ENCODE measurements at places on chromosomes 4 and X. TPM values are rescaled to one million over a fixed set of nuclear protein-coding genes. Genes with fewer than 3 reads are reported as not detected.

GRCh38 chr4:54548098-54548620, 109.6 kb upstream of the KIT start:
- no peak for DNase-seq

GRCh38 chr4:30028826-30029225, 691.3 kb upstream of the PCDH7 start:
- no peak for DNase-seq

- no peak for DNase-seq
Observed at GRCh38 chr4:100790836-100791615, 273.2 kb upstream of the EMCN start.

DNA sequence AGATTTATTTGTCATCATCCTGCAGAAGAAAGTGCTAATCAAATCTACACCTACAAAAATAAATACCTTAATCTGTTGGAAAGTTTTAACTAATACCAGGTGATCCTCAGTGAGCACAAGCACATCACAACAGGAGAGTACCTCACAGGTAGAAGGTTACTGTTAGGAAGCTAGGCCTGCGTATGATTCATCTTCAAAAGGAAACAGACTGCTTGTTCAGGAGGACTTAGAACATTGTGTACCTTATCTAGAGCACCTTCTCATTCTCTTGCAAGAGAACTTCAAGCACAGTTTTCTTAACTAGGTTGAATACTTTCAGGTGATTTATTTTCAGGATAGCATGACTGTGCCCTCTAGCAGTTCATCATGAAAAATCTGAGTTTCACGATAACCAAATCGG, 54.2 kb downstream of the MND1 start:
- no peak for DNase-seq

DNA sequence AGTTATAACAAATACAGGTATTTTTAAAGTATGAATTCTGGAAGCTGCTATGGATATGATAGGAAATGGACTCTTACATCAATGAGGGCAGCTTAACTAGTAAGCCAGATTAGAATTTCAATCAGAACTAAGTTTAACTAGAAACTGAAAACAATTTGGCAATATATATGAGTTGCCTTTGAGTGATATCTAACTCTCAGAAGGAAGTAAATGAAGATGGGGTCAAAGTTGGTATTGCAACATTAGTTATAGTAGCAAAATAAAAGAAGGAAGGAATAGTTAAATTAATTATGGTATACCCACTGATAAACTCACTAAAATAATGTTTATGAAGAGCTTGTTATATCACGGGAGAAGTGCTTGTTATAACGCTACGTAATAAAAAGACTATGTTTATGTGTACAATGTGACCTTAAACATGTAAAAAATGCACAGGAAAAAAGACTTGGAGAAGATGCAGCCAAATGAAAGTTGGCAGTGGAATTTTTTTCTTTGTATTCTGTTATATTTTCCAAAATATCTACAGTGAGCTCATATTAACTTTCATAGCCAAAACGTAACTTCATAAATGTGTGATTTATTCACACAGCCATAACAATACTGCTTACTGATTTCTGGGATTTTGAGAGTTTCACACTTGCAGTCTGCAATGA, 34.5 kb downstream of the PHKA2 start:
- no peak for DNase-seq

DNA sequence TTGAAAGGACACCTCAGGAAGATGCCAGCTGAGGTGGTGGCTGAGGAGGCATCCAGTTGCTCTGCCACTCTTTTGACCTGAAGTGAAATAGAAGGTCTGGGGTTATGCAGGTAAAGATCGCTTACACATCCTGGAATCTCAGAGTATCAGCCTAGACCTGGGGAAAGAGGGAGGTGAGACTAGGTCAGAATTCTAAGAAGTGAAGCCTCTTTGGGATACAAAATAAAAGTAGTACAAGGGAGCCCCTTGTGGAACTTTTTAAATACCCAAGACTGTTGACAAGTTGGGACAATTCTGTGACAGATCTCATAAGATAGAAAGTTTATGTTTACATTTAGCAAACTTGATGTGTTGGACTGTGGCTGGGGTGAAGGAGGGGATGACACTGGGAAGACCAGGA, 263.1 kb downstream of the SPRY1 start:
- DNase-seq = no peak

- DNase-seq = no peak
Observed at GRCh38 chr4:121462660-121463261, 81.9 kb upstream of the QRFPR start.

- DNase-seq = no peak
Observed at GRCh38 chr4:155430895-155431795, 54.4 kb upstream of the MAP9 start.

GRCh38 chr4:43330288-43330687, 437.8 kb downstream of the GRXCR1 start:
- no peak for DNase-seq

DNA sequence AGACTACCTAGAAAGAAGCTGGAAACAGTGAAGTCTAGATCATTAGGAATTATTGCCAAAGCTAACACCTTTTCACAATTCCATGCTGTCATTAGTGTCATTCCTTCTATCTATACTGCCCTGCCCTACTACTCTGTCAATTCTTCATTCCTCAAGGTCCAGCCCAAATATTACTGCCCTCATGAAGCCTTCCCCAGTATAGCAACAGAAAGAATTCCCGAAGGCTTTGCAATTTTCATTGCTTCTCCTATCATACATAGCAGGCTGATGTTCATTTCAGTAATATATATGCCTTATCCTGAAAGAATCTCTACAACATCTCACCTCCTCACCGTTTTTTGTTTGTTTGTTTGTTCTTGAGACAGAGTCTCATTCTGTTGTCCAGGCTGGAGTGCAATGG, 63.9 kb downstream of the APBB2 start:
- no peak for DNase-seq

DNA sequence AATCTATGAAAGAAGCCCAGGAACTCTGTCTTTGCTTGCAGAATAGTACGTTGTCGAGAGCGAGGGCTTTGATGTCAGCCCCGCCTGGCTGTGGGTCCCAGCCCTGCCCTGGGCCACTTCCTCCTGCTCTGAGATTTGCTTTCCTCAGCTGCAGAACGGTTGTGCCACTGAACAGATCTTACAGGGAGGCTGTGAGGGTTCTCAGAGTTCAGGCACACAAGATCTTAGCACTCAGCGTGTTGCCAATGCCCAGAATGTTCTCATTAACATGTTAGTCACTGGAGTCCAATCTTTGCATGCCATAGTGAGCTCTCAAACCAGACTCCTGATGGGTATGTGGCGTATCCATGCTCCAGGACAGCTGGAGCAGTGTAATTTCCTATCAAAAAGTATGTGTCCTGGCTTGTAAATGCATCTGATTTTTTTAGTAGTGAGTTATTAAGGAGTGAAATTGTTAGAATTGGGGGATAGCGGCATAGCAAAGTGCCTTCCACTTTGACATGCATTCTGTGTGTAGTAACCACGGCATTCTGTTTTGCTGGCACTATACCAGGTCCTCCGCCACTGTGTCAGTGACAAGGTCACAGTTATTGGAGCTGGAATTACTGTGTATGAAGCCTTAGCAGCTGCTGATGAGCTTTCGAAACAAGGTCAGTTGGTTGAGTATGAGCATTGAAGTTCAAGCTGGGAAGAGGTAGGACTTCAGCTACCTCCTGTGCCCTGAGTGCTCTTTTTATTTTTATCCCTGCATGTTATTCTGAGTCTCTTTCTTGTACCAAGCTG, 31.6 kb downstream of the TKTL1 start:
- no peak for DNase-seq

DNA sequence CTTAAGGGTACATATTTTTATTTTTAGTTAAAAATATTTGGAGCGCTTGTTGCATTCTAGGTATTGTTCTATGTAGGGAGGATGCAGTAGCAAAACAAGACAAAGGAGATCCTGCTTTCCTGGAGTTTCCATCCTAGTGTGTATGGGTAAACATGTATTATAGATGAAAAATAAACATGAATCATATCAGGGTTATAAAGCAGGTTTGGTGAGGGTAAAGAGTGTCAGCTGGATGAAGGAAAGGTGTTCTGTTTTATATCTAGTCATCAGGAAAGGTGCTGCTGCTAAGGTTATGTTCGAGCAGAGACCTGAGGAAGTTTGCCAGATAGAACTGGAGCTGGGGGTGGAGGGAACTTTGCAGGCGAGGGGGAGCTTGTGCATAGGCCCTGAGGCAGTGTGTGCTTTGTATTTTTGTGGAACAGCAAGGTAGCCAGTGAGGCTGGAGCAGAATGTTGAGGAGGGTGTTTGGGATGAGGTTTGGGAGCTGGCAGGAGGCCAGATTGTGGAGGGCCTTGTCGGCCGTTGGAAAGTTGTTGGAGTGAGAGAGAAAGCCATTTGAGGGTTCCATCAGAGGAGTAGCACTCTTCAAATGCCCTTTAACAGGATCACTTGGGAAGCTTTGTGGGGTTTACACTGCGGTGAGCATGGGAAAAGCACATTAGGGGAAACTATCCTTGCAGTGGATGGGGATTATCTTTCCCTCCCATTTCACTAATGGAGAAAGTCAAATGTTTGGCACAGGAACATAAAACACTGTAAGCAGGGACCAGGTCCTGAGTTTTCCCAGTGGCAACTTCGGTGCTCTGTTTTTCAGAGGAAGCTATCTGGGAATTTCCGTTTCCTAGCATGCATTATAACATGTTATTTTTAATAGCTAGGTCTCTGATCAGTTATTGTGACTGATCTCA, 35.9 kb downstream of the AFF1 start:
- no peak for DNase-seq

DNA sequence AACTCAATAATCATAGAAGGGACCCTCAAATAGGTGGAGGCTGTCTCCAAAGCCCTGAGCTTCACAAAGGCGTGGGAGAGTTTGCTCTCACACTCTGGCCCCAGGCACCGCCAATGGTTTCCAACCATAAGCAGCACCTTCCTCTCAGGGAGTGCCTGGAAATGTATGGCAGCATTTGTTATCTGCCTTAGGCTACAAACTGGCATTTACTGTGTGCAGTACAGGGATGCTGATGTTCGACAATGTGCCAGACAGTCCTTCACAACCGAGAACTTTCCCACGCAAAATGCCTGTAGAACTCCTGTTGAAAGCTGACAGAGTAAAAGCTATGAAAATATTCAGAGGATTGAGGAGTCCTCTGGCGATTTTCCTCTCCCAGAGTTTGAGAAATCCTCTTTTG, 55.7 kb upstream of the CDKN2AIP start:
- DNase-seq = no peak

DNA sequence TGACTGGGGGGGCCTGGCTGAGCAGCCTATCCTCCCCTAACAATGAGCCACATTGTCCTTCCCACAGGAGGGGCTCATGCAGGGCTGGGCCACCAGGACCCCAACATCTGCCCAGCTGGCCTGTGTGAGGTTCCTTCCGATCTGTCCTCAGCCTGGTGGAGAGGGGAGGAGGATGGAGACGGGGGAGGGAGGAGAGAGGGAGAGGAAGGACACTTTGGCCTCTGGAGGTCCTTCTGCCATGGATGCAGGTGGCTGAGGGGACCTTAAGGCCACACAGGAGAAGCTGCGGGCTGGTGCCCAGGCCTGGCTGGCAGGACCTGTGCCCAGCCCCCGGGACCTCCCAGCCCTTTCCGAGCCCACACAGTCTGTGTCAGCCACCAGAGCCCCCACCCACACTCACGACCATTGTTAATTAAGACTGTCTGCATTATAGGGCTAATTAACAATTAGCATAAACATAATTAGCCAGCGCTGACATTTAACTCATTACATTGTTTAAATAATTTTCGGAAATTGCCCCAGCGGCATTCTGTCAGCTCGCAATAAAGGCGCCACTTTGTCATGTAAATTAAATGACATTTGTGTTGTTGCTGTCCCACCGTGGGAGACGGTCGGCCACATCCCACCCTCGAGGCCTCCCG, 53.0 kb upstream of the NKX1-1 start:
- no peak for DNase-seq

- DNase-seq = no peak
Observed at GRCh38 chr4:148081267-148081666, 349.4 kb downstream of the ARHGAP10 start.

DNA sequence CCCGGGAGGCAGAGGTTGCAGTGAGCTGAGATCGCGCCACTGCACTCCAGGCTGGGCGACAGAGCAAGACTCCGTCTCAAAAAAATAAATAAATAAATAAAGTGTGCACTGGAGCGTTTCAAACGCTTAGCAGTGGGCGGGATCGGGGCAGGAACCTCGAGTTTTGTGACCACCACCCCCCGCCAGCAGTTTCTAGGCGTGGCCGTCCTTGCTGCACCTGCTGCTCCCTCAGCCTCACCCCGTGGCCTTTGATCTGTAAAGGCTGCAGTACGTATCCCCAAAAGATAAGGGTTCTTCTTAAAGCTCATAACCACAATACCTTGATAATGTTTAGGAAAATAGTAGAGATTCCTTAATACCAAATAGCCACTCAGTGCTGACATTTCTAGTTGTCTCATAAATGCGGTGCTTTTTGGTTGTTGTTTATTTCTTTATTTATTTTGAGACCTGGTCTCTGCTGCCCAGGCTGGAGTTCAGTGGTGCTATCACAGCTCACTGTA, 33.2 kb downstream of the PCGF3 start:
- DNase-seq = no peak

GRCh38 chr4:19254486-19254885, 997.2 kb upstream of the SLIT2 start:
- DNase-seq = no peak

- no peak for DNase-seq
Observed at GRCh38 chr4:149409146-149409545, 406.5 kb downstream of the IQCM start.

CDKL2 gene
- 11.9 TPM for total RNA-seq

CYLC1 gene
- total RNA-seq = not detected

CYP4V2 gene
- 38.8 TPM for total RNA-seq

HNRNPDL gene
- 210 TPM for total RNA-seq

RS1 gene
- total RNA-seq = not detected

USP27X gene
- 1.6 TPM for total RNA-seq

TMEM150C gene
- 13.6 TPM for total RNA-seq

TGIF2LX gene
- total RNA-seq = not detected

ETDA gene
- not detected for total RNA-seq

CASP6 gene
- 26.8 TPM for total RNA-seq

GAB3 gene
- total RNA-seq = 5.5 TPM

TCEAL6 gene
- 1.8 TPM for total RNA-seq

CASP3 gene
- 9.4 TPM for total RNA-seq

ADGRL3 gene
- 8.9 TPM for total RNA-seq
